ENCODE measurements at places on chromosomes 5 and 9.

- DNase-seq, result no peak
Observed at GRCh38 chr9:113929634-113930389, 53.7 kb downstream of the ZNF618 start.

GRCh38 chr9:976258-976942 is at the start of gene DMRT3:
Gene DMRT3 (plus strand): TSS chr9:976655. CDS start chr9:977002, 347 bp downstream.
- DNase-seq, result no peak

DNA sequence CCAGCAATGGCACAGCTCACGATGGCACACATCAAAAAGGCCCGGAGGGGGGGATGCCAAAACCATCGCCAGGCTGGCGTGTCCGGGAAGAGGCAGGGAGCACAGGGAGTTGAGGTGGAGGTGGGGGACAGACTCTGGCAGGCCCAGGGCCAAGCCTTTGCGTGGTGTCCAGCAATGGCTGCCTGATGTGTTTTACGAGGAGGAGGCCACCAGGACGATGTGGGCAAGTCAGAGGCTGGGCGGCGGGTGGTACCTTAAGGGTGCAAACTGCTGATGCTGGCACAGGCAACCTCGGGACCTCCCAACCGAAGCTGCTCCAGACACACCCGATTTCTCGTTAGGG is 4.7 kb downstream of the VAV2 start:
- DNase-seq, result no peak

- DNase-seq, result no peak
Observed at GRCh38 chr5:113378514-113378913, 56.3 kb downstream of the TSSK1B start.

GRCh38 chr5:79456890-79457583 is 56.9 kb downstream of the HOMER1 start:
- DNase-seq, result no peak

DNA sequence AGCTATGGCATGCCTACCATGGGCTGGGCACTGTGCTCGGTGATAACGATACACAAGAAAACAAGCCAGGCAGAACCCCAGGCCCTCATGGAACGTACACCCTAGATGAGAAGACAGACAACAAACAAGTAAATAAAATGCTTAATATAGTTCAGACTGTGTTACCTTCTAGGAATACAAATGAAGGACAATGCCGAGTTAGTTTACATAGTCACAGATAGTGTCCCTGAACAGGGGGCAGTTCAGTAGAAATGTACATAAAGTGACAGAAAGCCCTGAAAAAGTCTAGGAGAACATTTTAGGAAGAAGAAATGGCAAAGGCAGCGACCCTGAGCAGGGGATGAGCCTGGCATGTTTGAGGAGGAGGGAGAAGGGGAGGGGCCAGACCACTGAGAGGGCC is 21.7 kb downstream of the SLC22A5 start:
- no peak for DNase-seq

GRCh38 chr5:173997331-173997730 is 8.4 kb downstream of the C5orf47 start:
- no peak for DNase-seq
